Vagina (tissue), 2 donors: ENCODE measurements at places on chromosomes 16 and 17.

DNA sequence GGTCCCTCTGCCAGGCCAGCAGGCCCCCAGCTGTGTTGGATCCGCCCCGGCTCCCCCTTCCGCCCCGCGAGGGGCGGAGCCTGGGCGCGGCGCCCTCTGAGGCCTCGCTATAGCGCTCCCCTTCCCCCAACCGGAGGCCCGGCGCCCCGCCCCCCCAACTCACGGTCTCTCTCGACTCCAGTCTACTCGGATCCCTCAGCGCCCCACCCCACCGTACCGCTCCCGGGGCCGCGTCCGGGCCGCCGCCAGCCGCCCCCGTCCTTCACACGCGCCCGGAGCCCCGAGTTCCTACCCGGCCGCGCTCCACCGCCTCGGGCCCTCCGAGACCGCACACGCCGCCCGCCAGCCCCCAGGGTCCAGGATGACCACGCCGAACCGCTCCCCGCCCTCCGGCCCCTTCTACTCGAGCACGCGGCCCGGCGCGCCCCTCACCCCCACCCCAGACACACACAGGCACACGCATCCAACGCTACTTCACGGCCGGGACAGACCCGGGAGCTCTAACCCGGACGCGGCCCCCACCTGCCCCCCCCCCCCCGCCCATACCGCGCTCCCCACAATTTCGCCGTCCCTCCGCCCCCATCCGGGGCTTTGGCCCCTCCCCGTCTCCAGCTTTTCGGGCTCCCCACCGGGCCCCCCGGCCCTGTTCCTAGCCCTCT is 1.4 kb downstream of the PHF23 start:
- DNase-seq, result no peak

DNA sequence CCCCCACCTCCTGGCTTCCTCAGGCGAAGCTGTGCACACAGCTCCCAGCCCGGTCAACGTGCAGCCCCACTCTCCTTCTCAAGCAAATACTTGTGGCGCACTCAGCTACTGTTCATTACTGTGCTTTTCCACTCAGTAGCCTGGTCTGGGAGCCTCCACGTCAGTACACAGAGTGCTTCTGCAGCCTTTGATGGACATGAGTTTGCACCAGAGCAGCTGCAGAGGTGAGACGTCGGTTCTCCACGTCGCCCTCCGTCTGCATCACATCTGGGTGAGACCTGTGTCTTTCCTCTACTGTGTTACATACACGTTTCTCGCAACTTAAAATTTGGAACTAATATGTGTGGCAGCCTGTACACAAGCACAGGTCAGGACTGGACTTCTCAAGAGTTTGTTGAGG is 334.3 kb downstream of the C16orf95 start:
- DNase-seq, result no peak

DNA sequence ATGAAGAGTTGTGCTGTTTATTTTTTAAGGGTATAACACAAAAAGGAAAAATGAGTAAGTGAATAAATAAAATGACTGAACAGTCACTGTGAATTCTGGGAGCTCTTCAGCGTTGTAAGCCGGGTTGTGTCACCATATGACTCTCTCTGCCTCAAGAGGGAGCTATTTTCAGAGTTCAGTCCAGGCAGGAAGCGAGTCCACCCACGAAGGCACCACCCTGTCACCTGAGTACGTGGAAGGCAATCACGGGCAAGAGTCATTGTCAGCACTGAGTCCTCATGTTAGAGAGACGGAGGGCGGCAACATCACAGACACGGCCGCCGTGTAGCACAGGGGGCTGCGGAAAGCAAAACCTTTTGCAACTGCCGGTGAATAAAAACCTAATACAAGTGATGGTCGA is 227.6 kb downstream of the UTP18 start:
- no peak for DNase-seq

GRCh38 chr16:71995038-71995437 is 5.2 kb downstream of the PKD1L3 start:
- no peak for DNase-seq

GRCh38 chr17:17062356-17062755 is 20.1 kb downstream of the MPRIP start:
- no peak for DNase-seq

GRCh38 chr16:12366313-12366712 is 389.8 kb downstream of the SNX29 start:
- no peak for DNase-seq

- DNase-seq, result no peak
These were observed 31.9 kb downstream of the ARHGAP23 start for GRCh38 chr17:38460082-38460715.
